CD4-positive, CD25-positive, alpha-beta regulatory T cell (primary cell): ENCODE measurements at places on chromosomes 12 and 14. TPM values are rescaled to one million over a fixed set of nuclear protein-coding genes. Genes with fewer than 3 reads are reported as not detected.

Gene CLEC4C
- total RNA-seq, result not detected

Gene CARMIL3
- total RNA-seq, result 0.52 TPM

Gene POTEG
- total RNA-seq, result not detected

Gene NEMP1
- total RNA-seq, result 14.7 TPM

Gene KRT1
- 9.9 TPM for total RNA-seq

Gene B3GNT4
- not detected for total RNA-seq

Gene APPL2
- total RNA-seq, result 58.3 TPM

Gene OAS1
- total RNA-seq, result 44.2 TPM

Gene RAPGEF3
- 0.79 TPM for total RNA-seq

Gene SCN8A
- 1.1 TPM for total RNA-seq

Gene DIO2
- not detected for total RNA-seq

Gene CKB
- 5.8 TPM for total RNA-seq

Gene RAD9B
- total RNA-seq, result 0.35 TPM

Gene EIF4B
- total RNA-seq, result 506 TPM

Gene GUCY2C
- not detected for total RNA-seq

Gene RHNO1
- total RNA-seq, result 29.9 TPM

Gene UNC119B
- 10.9 TPM for total RNA-seq

Gene MNAT1
- total RNA-seq, result 17.0 TPM

Gene KRT74
- total RNA-seq, result not detected

Gene LTBP2
- total RNA-seq, result 0.54 TPM

Gene TAMALIN
- 253 TPM for total RNA-seq

Gene PYGL
- 1.3 TPM for total RNA-seq

Gene LHX5
- total RNA-seq, result not detected

Gene OASL
- total RNA-seq, result 19.3 TPM

Gene GALNT16
- total RNA-seq, result not detected
